Thymus (tissue), 14 donors: ENCODE measurements at places on chromosomes 11 and 22.
A peak's percentile ranks its signal among the peaks of the same experiment; 100 is the strongest.

DNA sequence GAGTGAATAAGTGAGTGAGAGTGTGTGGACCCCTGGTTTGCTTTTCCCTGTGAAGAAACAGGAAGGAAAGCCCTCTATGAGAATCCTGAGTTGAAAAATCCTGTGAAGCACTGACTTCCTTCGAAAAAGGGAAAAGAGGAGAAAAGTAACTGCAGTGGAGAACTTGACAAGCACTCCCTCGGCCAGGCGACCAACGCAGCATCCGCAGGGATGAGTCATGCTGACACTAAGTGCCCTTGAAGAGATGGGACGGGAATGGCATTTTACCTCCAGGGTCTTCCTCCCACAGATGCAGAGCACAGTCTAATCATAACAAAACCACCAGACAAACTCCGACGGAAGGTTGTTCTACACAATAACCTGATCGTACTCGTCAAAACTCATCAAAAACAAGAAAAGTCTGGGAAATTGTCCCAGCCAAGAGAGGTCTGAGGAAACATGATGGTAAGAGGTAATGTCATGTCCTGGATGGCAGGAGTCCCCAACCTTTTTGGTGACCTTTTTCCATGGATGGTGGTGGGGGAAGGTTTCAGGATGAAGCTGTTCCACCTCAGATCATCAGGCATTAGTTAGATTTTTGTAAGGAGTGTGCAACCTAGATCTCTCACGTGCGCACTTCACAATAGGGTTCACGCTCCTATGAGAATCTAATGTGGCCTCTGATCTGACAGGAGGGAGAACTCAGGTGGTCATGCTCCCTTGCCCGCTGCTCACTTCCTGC lies 132.2 kb upstream of the B3GAT1 start:
- DNase-seq, result no peak

GRCh38 chr22:44195189-44195871 lies 14.6 kb downstream of the PARVG start:
- no peak for DNase-seq

GRCh38 chr22:35313311-35314121 lies 13.8 kb downstream of the TOM1 start:
- DNase-seq, result no peak

DNA sequence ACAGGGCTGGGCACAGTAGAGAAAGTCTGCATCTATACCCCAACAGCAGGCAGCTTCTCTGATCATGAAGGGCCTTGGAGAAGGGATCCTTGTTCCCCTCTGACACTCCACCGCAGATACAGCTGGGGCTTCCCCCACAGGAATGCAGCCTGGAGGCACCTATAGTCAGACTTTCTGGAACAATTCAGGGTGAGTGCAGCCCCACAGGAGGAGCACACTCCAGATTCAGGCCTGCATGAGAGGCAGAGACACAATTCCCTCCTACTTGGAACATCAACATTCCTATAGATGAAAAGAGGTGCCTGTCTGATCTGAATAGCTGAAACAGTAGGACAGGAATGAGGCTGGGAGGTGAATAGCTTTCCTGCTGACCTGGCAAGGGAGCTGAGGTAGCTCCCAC lies 1298.0 kb upstream of the CNTN5 start:
- DNase-seq, result no peak

- no peak for DNase-seq
These were observed 12.2 kb downstream of the TKFC start for GRCh38 chr11:61345170-61345610.

GRCh38 chr22:23118647-23119493 lies 22.9 kb downstream of the RSPH14 start:
- DNase-seq, result no peak

GRCh38 chr11:60431251-60431650 lies 1.9 kb downstream of the MS4A5 start:
- no peak for DNase-seq

- DNase-seq, result no peak
These were observed 12.8 kb upstream of the OSBPL5 start for GRCh38 chr11:3177931-3178330.

- no peak for DNase-seq
These were observed 49.5 kb upstream of the SMIM38 start for GRCh38 chr11:69106031-69106811.

DNA sequence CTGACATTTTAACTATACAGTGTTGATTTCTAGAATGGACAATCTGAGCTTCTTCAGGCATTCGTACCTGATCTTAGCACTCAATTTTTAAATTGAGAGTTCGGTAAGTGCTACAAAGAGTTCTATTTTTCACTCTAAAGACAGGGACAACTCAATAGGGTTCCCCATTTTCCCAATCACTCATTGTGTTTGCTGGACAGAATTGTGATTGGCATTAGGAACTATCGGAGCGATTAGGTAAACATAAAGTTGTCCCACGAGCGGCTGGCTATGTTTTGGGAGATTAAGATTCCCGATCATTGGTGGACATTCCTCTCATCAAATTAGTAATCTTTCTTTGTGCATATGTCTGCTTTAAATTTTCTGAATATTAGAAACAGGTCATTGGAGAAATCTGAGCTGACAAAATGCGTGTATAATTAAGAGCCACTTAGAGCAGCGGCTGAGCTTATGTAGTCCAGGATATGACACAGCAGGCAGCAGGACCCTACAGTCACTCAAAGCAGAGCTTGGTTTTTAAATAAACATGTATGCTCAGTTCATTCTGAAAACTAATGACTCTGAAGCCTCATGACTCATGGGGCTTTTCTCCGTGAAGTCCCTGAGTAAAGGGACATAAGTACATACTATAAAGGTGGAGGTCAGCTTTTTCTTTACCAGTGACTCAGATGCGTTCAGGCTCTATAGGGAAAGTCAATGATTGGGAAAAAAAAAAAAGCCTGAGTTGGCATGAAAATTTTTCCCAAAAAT lies 109.4 kb downstream of the GRIA4 start:
- no peak for DNase-seq

- DNase-seq, result no peak
These were observed at the start of gene GNAZ for GRCh38 chr22:23070418-23071229. TSS of gene GNAZ (plus strand) at chr22:23070519. CDS start at chr22:23095696, 25,177 bp downstream.

GRCh38 chr22:39315389-39315788 lies 4.0 kb downstream of the RPL3 start:
- DNase-seq, result no peak

DNA sequence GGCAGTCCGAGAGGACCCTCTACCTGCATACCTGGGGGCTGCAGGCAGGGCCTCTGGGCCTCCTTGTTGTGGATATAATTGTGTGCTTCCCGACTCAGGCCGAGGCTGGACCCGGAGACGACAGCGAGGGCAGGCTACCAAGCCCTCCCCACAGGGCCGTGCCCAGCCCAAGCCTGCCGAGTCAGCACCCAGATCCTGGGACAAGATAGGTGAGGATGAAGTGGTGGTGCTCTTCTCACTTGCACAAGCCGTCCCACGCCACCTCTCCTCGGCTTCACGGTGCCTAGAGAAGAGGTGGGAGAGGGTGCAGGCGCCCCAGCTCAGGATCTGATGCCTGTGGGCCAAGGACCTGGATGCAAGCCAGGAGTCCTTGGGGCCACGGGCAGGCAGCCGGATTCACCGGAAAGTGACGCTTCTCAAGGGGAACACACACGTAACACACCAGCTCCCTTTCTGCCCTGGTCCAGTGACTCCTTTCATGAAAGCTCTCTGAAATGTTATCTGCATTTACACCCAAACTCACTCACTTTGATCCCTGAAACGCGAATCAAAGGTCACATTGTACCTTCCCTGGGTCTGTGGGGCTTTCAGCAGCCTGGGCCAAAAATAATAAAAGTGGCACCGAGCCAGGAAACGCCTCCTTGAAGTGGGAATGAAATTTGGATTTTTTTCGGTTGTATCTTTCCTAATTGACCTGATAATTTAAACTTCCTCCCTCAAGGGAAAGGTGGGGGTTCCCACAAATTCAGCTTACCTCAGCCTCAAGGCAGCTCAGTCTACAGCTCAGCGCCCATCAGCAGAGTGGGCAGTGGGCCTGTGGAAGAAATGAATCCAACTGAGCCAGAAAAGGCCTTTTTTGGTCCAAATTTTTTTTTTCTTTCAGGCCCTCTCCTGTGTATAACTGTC lies 1.1 kb upstream of the GNB1L start:
- no peak for DNase-seq

- no peak for DNase-seq
These were observed 17.8 kb downstream of the OTUB1 start for GRCh38 chr11:64003807-64004589.

- DNase-seq, result no peak
These were observed 10.2 kb downstream of the KCNJ4 start for GRCh38 chr22:38444783-38445182.

- DNase-seq, result no peak
These were observed 8.7 kb downstream of the PTH start for GRCh38 chr11:13486926-13487660.

DNA sequence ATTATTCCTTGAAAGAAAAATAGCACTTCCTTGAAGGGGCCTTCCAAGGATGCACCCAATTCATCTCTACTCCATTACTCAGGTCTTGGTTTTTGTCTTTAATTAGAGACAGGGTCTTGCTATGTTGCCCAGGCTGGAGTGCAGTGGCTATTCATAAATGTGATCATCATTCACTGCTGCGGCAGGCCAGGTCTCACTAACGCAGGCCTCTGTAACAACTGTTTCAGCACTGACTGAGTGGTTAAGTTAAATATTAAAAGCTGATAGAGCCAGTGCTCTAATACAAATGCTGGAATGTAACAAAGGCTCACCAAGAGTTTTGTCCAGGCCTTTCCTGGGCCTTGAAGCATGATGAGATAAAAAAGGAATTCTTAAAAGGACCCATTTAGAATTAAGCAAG lies 61.4 kb upstream of the GNAZ start:
- no peak for DNase-seq

DNA sequence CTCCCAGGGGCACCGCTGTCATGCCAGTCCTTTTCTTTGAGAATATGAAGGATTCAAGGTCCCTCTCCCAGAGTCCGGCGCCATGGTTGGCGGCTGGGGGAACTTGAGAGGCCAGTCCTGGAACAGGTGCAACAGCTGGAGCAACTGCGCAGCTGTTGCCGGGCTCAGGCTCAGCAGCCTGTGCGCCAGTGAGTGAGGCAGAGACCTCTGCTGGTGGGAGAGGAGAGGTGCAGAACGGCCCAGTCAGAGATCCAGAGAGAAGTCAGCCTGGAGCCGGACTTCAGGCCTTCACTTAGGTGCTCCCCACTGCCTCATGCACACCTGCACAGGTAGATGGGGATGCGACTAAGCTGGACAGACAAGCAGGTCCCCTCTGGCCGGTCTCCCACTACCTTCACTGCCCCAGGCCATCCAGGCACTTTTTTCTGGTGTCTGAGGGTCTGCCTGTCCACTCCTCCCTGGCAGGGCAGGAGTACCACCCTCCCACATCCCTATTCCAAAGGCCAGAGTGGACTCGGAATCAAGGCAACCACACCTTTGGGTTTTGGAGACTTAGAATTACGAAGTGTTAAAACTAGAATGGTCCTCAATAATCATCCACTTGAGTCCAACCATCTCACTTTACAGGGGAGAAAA lies 4.6 kb downstream of the CHRDL2 start:
- peak; percentile 36 for DNase-seq

- no peak for DNase-seq
These were observed 8.7 kb downstream of the NADSYN1 start for GRCh38 chr11:71461696-71462095.

GRCh38 chr11:3381794-3382193 lies 2.8 kb upstream of the ZNF195 start:
- DNase-seq, result no peak

DNA sequence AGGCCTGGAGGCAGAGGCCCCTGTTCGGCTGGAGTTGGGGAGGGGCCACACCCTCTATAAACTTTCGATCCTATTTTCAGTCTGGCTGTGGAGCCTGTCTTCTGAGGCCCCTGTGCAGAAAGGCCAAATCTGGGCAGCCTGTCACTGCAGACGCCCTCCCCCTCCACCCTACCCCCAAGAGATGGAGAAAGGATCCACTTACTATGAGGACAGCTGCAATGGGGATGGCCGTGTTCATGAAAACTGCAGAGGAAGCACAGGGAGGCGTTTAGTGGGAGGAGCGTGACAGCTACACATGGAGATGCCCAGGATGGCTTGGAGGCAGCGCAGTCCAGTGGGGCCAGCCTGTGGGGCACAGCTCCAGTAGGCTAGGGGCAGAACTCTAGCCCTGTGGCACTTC lies 43.5 kb upstream of the KCNJ11 start:
- DNase-seq, result no peak

- DNase-seq, result no peak
These were observed 2.8 kb upstream of the BCO2 start for GRCh38 chr11:112172362-112172994.

GRCh38 chr11:2853997-2854560 lies 31.5 kb downstream of the CDKN1C start:
- no peak for DNase-seq

GRCh38 chr11:2203440-2204259 lies 32.0 kb upstream of the TH start:
- no peak for DNase-seq

- DNase-seq, result no peak
These were observed 267.7 kb downstream of the LARGE1 start for GRCh38 chr22:33652615-33653014.

GRCh38 chr22:23775779-23776375 lies 3.2 kb downstream of the MMP11 start:
- DNase-seq, result no peak

DNA sequence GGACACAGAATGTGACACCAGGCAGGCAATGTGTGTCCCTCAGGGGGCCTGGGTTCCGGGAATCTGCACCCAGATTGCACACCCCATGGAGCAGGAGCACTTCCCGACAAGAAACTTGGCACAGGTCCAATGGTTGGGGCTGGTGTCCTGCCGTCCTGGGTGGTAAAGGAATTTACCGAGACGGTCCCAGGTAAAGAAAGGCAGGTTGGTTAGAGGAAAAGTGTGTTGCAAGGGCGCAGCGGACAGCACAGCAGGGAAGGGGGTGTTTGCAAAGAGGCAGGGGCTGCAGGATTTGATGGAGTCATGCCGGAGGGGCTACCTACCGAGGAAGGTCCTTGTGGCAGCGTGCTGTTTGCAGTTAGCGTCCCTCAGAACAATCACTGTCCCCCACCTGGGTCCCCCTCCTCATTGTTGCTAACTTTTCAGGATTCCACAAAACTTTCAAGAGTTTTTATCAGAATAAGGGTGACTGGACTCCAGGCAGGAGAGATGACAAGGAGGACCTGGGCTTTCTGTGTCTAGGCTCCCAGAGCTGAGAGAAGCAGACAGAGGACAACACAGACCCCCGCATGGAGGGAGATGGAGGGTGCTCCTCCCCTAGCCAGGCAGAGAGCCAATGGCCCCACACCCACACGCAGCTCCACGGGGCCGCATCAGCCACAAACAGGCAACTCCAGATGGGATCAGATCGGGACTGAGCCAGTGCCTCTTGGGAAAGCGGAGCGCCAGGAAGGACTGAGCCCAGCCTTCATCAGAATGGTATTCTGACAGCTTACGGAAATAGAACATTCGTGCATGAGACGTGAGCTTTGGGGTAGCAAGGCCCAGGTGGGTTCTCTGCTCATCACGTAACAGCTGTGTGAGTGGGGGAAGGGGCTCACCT lies 1423.9 kb downstream of the BRD1 start:
- no peak for DNase-seq

GRCh38 chr22:50015451-50016307 lies 3.1 kb upstream of the IL17REL start:
- DNase-seq, result no peak

DNA sequence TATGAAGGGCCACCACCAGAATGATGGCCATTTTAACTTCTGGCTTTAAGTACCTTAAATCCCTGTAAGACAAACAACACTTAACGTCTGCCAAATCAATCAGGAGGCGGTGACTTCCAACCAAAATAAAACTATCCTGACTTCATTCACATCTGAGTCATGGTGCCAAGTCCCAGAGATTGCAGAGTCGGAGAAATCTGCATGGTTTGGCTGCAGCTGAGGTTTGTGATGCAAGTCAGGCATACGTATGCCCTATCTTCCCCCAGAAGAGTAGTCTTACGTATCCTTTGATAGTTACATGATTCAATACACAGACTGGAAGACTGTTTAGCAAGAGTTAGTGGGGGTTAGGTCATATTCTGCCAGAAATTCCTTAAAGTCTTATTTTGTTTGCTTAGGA lies 1.7 kb upstream of the GAB2 start:
- no peak for DNase-seq
